ENCODE measurements at places on chromosomes 13 and 19.

GRCh38 chr13:48741377-48741776, 87.6 kb downstream of the CYSLTR2 start:
- DNase-seq: no peak

DNA sequence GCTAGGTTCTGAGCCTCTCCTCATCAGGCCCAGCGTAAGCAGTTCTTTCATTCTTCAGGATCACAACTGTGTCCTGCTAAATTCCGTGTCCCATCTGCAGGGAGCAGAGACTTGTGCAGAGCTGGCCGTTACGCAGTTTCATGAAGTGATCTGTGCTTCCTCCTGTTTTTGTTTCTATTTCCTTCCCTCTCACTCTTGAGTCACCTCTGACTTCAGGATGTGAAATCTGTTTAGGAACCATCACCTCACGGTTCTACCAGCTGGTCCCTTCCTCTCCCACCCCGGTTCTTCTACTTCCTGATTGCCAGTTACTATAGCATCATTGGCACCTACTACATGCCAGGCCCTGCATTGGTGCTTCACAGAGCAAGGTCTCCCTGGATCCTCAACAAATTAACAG, 8.5 kb downstream of the MAU2 start:
- DNase-seq: no peak

DNA sequence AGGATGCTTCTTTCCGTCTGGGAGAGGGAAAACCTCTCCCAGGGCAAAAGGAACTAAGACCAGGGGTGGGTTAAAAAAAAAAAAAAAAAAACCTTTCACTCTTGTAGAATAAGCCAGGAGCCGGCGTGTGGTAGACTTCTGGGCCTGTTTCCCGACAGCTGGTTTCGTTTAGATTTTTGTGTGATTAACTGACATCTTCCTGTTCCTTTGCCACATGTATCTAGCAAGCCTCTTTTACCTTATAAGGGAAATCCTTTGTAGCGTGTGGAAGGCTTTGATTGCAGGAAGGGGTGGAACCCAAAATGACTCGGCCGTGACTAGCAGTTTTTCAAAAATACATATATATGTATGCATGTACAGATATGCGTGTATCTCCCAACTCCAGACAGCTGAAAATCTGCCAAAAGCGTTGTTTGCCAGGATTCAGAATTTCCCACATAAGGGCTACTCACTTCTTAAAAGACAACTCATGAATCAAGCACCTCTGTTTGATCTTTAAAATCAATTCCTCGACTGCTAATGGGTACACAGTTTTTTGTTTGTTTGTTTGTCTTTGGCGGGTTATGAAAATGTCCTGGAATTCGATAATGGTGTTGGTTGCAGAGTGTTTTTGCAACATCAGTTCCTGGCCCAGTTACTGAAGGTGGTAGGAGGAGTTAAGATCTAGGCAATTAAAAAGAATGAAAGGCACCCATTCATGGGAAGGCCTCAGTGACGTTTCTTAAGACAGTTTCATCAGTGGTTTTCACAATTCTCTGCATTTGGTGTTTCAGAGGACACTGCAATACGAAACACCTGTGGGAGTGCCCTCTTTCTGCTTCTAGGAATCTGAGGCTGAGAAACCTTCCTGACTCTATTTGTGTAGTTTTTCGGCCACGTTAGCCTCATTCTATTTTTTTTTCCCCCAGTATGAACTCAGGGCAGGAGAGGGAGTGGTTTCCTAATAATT, 2.7 kb downstream of the TPM4 start:
- DNase-seq: peak; percentile 77

- no peak for DNase-seq
These were observed 13.5 kb downstream of the SMG9 start for GRCh38 chr19:43741075-43741825.

DNA sequence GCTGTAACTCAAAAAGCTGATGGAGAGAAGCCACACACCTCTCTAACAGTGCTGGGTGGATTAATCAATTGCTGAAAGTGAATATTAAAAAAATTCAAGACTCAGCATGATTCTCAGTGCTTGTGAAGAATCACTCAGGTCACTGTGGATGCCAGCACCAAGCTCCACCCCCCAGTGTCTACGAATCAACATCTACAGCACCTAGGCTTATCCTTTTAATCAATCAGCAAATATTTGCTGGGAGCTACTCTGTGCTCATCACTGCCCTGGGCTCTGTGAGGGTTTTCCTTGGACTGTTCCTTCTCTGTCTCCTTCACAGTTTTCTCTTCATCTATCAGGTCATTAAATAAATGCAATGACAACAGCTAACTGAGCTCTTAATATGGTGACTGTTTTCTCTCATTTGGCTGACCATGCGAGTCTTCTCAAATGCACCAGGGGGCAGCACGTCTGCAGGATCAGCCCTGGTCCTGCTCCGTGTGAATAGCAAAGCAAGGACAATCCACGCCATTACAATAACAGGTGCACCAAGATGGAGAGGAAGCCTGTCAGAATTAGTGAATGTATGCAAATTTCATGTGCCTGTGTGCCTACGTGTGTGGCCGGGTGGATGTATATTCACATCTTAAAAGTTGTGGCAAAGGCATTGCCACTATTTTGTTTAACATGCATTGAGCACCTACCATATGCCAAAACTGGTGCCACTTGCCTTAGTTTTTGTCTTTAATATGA, 14.6 kb upstream of the C13orf42 start:
- DNase-seq: peak; percentile 46

- DNase-seq: no peak
These were observed 80.9 kb downstream of the FLT1 start for GRCh38 chr13:28413999-28414398.

All from stimulated activated naive CD8-positive, alpha-beta T cell treated with anti-CD3 and anti-CD28 coated beads, Interleukin-15, amount 100 ng/mL, for 72 hours (primary cell).